Spinal cord (tissue), 10 donors: ENCODE measurements at places on chromosomes 7 and 10. TPM values are rescaled to one million over a fixed set of nuclear protein-coding genes. Genes with fewer than 3 reads are reported as not detected.

- DNase-seq, result no peak
Observed at GRCh38 chr10:34002896-34003295, 668.4 kb upstream of the NRP1 start.

DNA sequence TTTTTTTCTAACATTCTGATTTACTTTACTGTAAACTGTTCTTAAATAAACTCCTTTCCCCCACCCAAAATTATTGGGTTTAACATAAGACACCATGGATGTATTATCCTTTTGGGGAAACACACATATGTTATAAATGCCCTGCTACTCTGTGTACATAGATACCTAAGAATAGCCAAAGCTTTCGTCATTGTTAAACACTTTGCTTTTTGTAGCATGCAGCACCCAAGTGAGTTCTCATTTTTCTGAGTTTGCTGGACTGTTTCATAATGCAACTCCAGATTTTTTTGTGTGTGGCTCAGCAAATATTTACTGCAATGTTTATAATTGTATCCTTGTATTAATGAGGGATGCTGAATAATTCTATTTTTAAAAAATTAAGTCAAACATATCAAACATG is 86.9 kb downstream of the VTI1A start:
- DNase-seq, result no peak

DNA sequence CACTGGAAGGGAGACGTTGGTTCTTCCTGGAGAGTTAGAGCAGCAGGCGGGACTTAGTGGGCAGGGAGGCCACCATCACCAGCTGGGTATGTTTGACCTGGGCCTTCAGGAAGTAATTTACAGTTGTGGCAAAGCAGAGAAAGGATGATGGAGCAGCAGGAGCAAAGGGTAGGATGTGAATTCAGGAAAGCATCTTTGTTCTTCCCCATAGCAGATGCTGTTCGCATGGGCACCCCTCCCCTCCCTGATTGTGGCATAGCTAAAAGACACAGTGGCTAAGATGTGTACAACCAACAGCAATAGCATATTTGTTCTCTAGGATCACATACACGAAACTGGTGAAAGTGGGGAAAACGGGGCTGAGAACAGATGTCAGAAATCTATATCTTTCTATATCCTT is 56.3 kb upstream of the ITPRID1 start:
- DNase-seq, result no peak

- no peak for DNase-seq
Observed at GRCh38 chr7:132317701-132318351, 258.4 kb downstream of the PLXNA4 start.

- DNase-seq, result no peak
Observed at GRCh38 chr7:128217967-128218652, 23.0 kb upstream of the LEP start.

DNA sequence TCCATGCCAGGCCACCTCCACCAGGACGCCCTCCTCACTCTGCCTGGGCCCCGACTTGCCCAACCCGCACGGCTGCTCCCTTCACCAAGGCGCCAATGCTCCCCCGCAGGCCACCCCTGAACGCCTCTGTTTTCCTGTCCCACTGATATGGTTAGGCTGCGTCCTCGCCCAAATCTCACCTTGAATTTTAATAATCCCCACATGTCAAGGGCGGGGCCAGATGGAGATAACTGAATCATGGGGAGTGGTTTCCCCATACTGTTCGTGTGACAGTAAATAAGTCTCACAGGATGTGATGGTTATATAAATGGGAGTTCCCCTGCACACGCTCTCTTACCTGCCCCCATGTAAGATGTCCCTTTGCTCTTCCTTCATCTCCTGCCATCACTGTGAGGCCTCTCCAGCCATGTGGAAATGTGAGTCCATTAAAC is 29.8 kb downstream of the RSU1 start:
- no peak for DNase-seq

- DNase-seq, result no peak
Observed at GRCh38 chr7:143480501-143480900, 2.8 kb downstream of the TAS2R41 start.

DNA sequence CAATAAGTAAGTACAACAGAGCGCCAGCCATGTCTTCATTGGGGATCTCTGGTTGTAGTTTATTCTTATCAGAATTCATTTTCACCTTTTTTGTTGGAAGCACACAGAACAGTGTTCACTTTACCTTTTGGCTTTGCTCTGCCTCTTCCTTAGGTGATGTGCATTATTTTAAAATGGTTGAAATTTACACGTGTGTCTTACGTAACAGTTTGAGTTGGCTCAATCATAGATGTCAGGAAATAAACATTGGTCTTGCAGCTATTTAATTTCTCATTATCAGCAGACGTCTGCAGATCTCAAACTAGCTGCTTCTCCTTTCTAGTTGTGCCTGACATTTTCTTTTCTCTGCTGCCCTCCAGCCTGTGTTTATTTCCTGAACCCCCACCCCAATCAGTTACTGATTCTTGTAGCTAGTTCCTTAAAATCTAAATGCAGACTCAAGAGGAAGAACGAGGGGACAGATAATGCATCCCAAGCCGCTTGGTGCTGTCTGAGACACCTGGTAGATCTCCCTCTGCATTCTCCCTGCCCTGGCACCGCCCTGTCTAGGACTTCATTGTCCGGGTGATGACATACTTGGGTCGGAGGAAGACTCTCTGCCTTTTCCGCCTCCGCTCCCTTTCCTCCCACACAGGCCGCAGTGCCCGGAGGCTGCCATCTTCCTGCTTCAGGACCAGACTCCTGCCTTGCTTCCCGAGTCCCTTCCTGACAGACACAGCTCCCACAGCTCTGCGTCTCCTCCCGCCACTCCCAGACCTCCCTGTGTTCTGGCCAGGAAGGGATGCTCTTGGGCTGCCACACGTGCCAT is 108.2 kb downstream of the ANKRD61 start:
- no peak for DNase-seq

DNA sequence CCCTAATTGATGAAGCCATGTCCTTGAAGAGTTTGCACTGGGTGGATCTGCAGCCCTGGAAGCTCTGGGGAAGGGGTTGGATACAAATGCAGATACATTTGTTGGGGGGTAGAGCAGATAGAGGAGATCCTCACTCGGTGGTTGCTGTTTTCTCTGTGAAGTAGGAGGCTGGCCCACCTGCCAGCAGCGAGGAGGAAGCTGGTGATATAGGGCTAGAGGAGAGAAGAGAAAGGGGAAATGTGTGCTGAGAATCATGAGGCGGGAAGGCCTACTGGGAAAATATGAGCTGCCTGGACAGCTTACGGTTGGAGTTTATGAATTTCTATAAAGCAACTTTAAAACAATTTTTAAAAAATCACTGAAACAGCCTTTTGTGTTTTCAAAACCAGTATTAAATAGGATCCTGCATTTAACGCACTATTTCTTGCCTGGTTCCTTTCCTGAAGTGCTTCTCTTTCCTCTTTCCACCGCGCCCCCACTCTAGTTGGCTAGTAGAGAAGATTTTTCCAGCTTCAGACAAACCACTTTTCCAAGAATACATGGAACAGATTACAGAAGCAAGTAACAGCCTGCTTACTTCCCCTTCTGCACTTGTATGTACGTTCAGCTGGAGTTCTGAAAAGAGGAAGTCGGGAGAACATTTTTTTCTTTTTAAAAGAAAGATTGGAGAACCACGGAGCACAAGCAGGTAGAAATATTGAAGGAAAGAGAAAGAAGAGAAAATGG is 100.6 kb upstream of the GLCCI1 start:
- no peak for DNase-seq

Gene ECHDC3
- 2.4 TPM for total RNA-seq

Gene CPN1
- total RNA-seq, result 0.69 TPM

Gene AOAH
- total RNA-seq, result 5.3 TPM

Gene AFAP1L2
- 47.6 TPM for total RNA-seq
